Panc1 (cell line): ENCODE measurements at places on chromosomes 7 and 10.

DNA sequence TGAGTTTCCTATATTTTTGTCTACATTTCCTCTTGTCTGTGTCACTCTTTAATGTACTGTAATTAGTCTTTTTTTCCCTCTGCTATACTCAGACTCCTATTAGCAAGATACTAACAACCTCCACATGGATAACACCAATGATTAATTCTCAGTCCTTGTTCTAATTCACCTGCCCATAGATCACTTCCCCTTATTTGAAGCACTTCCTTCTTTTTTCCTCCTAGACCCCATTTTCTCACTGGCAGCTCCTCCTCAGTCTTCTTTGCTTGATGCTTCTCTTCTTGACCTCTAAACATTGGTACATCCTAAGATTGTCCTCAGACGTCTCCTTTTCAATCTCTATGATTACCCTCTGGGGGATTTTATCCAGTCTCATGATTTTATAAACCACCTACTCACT lies 98.2 kb upstream of the IMMP2L start:
- DNase-seq, result no peak

GRCh38 chr7:114722562-114722961 lies 199.3 kb upstream of the MDFIC start:
- DNase-seq, result no peak

DNA sequence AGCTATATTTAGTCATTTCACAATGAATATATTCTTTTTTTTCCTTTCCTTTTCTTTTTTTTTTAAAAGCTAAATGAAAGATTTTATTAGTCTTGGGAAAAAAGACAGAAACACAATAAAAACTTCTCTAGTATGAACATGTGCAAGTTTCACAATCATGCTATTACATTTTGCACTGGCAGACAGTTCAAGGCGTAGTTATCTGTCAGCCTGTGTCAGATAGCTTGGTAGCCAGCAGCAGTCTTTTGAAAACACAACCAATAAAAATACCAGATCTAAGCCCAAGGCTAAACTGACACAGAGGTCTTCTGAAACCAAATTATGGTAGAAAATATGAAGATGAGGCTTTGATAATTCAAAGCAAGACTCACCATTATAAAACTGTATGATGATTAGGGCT lies 205.8 kb upstream of the TEX47 start:
- DNase-seq, result no peak

DNA sequence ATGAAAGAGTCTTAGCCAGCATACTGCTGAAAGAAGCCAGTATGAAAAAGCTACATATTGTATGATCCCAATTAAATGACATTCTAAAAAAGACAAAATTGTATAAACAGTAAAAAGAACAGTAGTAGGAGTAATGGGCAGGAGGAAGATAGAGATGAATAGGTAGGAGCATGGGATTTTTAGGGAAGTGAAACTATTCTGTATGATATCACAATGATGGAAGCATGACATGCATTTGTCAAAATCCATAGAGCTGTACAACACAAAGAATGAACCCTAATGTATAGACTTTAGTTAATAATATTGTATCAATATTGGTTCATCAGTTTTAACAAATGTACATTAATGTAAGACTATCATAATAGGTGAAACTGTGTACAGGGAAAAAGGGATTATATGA lies 147.9 kb downstream of the IMMP2L start:
- no peak for DNase-seq
